ENCODE measurements at places on chromosomes 3 and 15.

DNA sequence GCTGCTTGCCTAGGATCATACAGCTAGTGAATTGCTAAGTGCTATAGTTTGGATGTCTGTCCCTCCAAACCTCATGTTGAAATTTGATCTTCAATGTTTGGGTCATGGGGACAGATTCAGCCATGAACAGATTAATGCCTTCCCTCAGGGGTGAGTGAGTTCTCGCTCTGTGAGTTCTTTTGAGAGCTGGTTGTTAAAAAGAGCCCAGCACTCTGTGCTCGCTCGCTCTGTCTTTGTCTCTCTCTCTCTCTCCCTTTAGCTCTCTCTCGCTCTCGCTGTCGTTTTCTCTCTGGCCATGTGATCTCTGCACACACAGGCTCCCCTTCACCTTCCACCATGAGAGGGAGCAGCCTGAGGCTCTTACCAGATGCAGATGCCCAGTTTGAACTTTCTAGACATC lies 14.9 kb downstream of the TRH start:
- DNase-seq: no peak

DNA sequence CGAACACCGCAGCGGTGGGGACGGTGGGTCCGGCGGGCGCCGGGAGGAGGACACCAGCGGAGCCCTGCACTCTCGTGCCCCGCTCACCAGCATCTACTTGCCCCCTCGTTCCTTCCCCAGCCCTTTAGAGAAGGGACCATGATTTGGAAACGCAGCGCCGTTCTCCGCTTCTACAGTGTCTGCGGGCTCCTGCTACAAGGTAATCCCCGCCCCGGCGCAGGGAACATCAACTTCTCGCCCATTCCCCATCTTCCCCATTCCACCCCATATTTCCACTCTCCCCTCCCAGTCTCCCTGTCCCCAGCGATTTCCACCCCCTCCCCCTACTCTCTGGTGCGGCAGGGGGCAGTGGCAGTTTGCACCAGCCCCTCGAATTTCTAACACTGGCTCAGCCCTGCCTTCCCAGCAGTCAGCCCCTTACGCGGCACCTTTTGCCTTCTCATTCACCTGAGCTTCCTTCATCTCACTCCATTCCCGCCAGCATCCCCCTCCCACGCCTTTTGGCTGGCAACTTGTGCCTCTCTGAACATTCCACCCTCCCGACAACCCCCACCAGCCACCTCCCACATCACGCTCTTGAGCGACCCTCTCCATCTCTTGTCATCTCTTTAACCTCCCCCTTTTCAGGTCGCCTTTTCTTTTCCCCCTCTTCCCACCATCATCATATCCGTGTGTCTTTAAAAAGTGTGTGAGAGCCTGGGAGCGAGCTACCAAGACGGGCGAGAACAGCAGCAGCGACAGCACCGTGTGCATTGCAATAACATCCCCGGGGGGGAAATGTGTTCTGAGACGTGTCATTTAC lies 882 bp downstream of the CADM2 start:
- DNase-seq: no peak

- no peak for DNase-seq
Measured at GRCh38 chr3:120244834-120245225, 40.2 kb downstream of the GPR156 start.

GRCh38 chr15:71883447-71883846 lies 73.1 kb downstream of the NR2E3 start:
- no peak for DNase-seq

DNA sequence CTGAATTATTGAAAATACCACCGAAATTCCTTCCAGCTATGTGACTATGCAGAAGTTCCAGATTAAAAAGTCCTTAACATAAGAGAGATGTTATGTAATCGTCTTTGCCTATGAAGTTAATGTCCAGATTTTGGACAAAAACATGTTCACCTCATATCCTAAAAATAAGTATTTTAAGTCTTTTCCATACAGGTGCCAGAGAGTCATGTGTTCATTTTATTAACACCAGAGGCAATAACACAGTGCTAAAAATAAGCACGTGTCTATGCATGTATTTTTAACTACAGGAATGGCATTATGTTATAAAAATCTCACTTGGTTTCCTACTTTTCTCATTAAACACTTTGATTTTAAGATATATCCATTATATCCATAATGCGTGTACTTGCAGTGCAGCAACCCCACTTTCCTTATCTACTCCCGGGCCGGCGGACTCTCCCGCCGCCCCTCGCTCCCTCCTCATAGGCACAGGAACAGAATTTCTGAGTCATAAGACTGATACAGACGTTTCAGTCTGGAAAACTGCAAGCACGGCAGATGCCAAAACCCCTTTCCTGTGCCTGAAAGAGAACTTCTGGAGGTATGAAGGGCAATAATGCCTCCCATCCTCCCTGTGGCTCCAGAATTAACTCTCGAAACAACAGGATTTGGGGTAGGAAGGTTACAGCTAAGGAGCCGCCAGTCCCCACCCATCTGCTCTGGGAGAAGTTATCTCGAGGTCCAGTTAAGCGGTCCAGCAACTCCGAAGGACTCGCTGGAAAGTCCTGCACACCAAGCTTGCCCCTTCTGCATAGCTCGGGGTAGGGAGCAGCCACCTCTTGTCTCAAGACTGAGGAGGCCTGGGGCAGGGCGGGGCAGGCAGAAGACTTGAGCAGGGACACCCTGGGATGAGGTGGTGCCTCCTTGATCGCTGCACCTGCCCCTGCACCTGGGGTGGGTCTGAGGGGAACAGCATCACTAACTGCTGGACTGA lies 22.3 kb upstream of the PSTPIP1 start:
- no peak for DNase-seq

DNA sequence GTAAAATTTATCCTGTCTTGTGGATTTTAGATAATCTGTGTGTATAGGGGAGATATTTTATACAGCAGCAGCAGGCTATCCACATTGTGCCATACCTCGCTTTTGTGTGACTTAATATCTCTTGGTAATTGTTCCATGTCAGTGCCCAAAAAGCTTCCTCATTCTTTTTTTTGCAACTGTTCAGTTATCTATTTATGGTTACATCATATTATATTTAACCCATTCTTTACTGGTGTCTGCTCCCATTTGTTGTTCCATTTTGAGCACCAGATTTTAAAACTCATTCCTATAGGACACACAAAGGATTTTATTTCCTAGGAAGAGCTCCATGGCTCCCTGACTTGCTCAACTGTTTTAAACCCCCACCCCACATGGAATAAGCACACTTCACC lies 86.3 kb upstream of the RASGRP1 start:
- DNase-seq: no peak

- no peak for DNase-seq
Measured at GRCh38 chr3:31652296-31652695, 119.6 kb downstream of the STT3B start.

GRCh38 chr3:177960722-177961121 lies 575.5 kb upstream of the KCNMB2 start:
- DNase-seq: no peak

GRCh38 chr3:103218146-103218545 lies 783.3 kb downstream of the ZPLD1 start:
- DNase-seq: no peak

DNA sequence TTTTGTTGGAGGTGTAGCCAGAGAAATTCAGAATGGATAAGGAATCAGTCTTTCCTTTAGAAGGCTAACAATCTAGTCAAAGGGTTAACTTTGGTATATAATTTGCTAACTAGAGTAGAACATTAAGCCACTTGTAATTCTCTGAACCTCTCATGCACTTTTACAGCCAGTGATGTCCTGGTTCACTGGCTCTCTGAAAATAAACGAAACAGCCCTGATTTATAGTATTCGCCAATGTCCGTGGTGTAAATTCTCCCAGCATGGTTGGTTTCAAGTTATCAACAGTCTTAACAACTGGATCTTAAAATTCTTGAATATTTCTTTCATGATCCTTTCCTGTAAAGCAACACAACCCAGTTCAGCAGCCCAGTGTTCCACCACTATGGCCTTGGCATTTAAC lies 500.4 kb upstream of the CDIN1 start:
- no peak for DNase-seq

DNA sequence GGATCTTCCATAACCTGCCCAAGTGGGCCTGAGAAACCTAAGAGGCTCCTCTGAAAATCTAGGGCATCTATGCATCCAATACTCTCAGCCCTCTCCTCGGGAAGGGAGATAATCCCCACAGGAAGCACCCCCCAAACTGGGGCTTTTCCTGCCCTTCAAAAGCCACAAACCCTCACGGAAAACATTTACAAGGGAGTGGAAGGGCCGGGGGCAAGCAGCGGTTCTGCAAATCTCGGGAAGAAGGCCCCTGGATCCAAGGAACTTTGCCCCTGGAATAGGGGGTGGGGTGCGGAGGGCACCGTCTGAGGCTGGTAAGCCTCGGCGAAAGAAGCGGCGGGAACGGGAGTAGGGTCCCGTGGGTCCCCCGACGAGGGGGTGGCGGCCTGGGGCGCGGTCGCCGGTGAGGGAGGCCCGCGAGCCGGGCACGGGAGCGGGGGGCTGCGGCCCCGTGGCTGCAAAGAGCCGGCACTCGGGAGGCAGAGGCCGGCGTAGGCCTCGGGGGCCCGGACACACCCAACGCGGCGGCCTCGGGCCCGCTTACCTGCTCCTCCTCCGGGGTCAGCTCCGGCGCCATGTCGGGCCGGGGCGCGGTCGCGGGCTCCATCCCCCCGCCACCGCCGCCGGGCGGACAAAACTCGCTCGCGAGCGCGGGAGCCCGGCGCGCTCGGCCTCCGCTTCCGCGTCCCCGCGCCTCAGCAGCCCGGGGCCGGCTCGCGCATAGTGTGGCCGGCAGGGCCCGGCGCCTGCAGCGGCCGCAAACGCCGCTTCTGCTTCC lies 755 bp downstream of the PTPN9 start:
- DNase-seq: no peak

DNA sequence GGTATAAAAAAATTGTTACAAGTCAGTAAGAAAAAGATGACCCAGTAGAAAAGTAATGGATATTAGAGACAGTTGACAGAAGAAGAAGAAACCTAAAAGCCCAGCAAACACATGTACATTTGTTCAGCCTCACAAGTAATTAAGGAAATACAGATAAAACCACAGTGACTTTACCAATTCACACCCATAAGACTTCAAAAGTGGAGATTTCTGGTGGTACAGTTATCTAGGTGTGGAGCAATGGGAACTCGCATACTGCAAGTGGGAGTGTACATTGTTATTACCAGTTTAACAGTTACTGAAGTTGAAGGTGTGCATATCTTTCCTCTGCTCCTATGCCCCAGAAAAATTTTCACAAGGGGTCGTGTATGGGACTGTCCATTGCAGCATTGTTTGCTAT lies 18.1 kb upstream of the MAPKBP1 start:
- DNase-seq: no peak

Data from nucleus accumbens (tissue), 56 donors.